ENCODE measurements at places on chromosomes 7 and 10. TPM values are rescaled to one million over a fixed set of nuclear protein-coding genes. Genes with fewer than 3 reads are reported as not detected.

The NEBL gene
- under 0.01 TPM for total RNA-seq

The PAPOLB gene
- 0.14 TPM for total RNA-seq

The PIK3AP1 gene
- 0.74 TPM for total RNA-seq

The ATP5MK gene
- 172 TPM for total RNA-seq

The CCDC126 gene
- 9.2 TPM for total RNA-seq

Data from smooth muscle cell of bladder (primary cell).